ENCODE measurements at places on chromosomes 6 and 20. TPM values are rescaled to one million over a fixed set of nuclear protein-coding genes. Genes with fewer than 3 reads are reported as not detected.

DNA sequence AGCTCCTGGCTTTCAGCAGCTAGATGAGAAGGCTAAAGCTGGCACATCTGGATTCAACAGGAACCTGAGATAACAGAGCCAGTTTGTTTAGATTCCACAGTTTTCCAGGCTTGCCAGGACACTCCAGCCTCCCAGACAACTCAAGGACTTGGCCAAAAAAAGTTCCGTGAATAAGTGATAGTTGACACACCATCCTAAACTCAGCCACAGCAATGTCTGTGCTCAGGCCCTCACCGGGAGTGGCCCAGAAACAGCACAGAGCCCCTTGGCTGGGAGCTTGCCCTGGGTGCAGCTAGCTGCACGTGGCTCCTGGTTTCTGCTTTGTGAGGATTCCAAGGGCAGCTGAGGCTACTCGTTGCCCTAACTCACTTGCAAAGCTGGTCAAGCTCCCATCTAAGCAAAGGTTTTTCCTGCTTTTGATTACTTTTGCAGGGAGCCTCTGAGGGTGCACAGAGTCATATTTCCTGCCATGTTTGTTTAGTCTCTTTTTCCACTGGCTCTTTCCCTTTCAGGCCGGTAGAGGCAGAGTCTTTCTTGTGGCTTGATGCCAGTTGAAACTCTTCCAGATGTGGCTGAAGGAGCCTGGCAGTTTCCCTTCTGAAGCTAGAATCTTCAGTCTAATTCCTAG is 118.3 kb upstream of the ECI2 start:
- DNase-seq, result no peak

GRCh38 chr6:100899202-100899601 is 18.1 kb upstream of the ASCC3 start:
- no peak for DNase-seq

- no peak for DNase-seq
Measured at GRCh38 chr6:108168501-108169463, 3.0 kb downstream of the NR2E1 start.

GRCh38 chr6:35445691-35446090 is 6.4 kb upstream of the FANCE start:
- no peak for DNase-seq

The ZC2HC1B gene
- not detected for total RNA-seq
